ENCODE measurements at places on chromosomes 7 and 10. TPM values are rescaled to one million over a fixed set of nuclear protein-coding genes. Genes with fewer than 3 reads are reported as not detected.
A peak's percentile ranks its signal among the peaks of the same experiment; 100 is the strongest.

KEL gene
- total RNA-seq = not detected

CHRM2 gene
- 4.5 TPM for total RNA-seq

ERVW-1 gene
- total RNA-seq = not detected

ZNF33B gene
- total RNA-seq = 8.3 TPM

AKR1B1 gene
- 218 TPM for total RNA-seq

TMUB1 gene
- 61.0 TPM for total RNA-seq

LIPN gene
- total RNA-seq = not detected

C7orf57 gene
- total RNA-seq = 0.12 TPM

WNT8B gene
- not detected for total RNA-seq

ODAD2 gene
- 10.3 TPM for total RNA-seq

GRCh38 chr7:30276203-30276900 is 8.0 kb upstream of the ZNRF2 start:
- DNase-seq = peak; percentile 48

- peak; percentile 54 for DNase-seq
Measured at GRCh38 chr7:2821161-2821841, 22.8 kb downstream of the GNA12 start.

DNA sequence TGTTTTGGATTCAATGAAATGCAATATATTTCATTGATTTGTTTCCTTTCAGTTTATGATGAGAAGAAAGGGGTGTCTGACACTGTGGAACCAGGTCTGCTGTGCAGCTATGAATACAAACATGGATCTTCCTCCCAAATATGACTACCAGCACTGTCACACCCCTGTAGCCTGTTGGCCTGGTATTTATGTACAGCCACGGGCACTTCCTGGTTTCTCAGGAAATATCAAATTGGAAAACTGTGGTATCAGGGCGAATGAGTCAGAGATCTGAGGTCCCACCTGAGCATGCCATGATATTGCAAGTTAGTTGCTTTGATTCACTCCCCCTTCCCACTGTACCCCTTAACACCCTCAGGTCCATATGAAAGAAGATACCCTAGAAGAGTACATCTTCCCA is 87.8 kb downstream of the DNMBP start:
- DNase-seq = no peak

- no peak for DNase-seq
Measured at GRCh38 chr7:29328811-29329210, 134.2 kb downstream of the CHN2 start.

GRCh38 chr10:11631890-11632587 is 20.6 kb upstream of the USP6NL start:
- DNase-seq = no peak

- DNase-seq = peak; percentile 6
Measured at GRCh38 chr10:19819419-19820033, 3.3 kb downstream of the PLXDC2 start.

DNA sequence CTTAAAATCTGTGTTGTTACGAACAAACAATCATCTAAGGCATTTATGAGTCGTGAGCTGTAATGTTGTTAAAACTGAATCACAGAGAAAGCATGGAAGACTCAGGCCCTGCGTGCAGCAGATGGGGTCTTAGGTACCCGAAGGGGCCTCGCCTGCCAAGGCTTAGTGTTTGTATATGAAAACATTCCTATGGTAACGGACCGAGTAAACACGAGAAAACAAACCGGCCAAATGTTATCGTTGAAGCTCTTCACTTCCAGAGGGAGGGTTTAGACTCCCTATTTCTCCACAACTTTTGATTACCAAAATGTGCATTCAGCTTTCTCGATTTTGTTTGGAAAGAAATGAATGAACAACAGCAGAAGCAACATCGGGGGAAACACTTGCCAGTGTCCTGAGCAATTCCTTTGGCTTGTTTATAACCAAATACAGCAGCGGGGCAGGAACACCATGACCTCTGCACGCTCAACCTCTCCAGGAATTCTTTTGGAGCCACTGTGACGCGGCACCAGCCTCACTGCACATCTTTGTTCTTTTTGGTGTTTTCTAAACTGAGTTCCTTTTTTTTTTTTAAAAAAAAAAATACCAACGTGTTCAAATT is 121.6 kb upstream of the KLF6 start:
- DNase-seq = no peak

DNA sequence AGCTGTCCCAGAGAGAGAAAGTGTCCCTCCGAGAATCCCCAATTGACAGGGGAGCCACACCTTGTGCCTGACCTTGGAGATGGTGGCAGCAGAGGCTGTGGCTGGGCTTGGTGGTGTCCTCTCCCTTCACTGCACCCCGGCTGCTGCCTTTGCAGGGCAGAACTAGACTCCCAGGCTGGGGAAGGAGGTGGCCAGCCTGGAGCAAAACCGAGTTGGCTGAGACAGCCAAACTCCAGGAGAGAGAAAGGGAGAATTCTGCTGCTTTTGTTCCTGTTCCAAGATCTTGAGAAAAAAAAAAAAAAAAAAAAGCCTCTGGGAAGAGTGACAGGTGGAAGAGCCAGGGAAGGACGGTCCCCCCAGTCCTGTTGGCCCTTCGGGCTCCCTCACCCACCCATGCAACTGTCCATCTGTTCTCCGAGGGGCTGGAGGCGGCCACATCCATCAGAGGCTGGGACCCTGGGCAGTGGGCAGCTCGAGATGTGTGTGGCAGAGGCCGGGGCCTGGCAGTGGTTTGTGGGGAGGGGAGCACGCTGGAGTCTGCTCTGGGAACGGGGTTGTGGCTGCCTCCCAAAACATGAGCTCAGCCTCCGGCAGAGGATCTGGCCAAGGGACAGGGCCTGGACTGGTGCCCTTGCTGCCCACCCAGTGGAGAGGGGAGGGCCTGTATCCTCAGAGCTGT is 35.5 kb downstream of the CLIP2 start:
- DNase-seq = no peak

- no peak for DNase-seq
Measured at GRCh38 chr10:11625019-11625735, 13.7 kb upstream of the USP6NL start.

DNA sequence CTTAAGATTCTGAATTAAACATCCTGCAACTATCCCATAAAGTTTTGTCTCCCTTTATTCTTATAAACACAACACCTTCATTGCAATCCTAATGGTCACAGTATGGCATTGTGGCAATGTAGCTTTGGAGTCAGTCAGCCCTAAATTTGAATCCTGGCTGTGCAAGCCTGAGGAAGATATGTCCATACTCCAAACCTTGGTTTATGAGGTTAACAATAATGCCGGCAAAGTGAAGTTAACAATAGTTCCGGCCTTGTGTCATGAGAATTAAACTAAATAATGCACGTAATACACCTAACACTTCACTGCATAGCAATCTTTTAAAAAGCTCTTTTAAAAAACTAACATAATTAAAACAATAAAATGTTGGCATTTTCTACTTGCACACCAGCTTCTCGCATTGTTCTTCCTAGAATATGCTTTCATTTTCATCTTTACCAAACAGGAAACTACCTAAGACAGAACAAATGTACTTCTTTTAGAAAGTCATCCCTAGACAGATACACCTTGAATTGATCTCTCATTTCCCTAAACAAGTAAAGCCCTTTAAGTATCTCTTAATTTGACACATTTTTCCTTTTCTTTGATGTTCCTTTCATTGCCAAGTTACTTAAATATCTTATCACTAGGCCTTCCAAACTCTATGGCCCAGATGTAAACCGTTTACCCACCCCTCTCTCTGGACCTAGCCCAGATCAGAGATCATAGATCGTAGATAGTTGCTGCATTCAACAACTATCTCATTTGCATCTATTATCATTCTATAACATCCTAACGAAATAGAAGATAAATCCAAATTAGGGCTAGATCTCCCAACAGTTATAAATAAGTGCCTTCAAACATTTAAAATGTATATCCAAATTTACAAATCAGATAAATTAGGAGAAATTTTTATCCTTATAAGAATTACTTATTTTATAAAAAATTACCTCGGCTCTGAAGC is 66.7 kb downstream of the CREB3L2 start:
- DNase-seq = no peak

DNA sequence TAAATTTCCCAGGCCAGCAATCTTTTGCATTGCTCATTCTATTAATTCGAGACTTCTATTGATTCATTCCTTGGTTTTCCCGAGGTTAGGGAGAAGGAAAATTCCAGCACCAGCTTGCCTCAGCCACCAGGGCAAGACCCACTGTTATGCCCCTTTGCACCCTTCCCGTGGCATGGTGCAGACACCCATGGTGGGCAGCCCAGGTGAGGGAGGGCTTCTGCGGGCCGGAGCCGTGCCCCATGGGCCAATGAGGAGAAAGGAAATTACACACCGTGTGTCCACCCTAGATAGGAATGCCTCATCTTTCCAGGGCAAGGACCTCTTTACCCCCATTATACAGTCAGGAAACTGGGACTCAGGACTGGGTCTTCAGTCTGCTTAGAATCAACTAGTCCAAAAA is 4.5 kb upstream of the GRID1 start:
- DNase-seq = no peak

DNA sequence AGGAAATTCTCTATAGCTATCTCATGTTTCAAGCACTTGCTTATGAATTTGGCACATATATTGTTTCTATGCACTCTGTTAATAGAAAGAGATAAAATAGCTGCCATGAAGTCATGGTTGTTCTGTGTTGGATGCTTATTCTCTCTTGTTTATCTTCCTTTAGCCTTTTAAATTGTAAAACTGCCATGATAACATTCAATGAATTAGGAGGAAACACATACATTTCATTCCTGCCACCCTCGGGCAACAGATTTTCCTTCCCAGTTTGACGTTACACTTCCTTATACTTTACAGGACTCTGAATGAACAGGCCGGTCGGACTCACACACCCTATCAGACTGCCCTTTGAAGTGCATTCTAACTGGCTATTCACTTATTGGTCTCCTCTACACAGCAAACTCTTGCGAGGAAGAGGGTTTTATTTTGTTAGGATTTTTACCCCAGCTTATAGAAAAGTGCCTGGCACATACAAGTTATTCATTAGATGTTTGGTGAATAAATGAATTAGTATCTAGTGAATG is 65.7 kb upstream of the FERD3L start:
- no peak for DNase-seq
